ENCODE measurements at places on chromosomes 16 and 17. TPM values are rescaled to one million over a fixed set of nuclear protein-coding genes. Genes with fewer than 3 reads are reported as not detected.

Gene HOXB1
- not detected for total RNA-seq

Gene KRT20
- not detected for total RNA-seq

Gene ACSM2A
- total RNA-seq: not detected

Gene IRX5
- 0.41 TPM for total RNA-seq

Gene TPSD1
- not detected for total RNA-seq

Gene SLC13A2
- not detected for total RNA-seq

Gene SPIRE2
- 14.7 TPM for total RNA-seq

Gene OR3A2
- total RNA-seq: 2.4 TPM

Gene KRTAP9-8
- not detected for total RNA-seq

Gene MRPL58
- 12.6 TPM for total RNA-seq

Gene STAT5A
- total RNA-seq: 1.6 TPM

Gene DDX19B
- 25.3 TPM for total RNA-seq

Gene SOST
- not detected for total RNA-seq

Gene TBC1D3C
- total RNA-seq: not detected

Gene EARS2
- 33.0 TPM for total RNA-seq

Gene ZFP3
- 9.4 TPM for total RNA-seq

Gene OR1A1
- not detected for total RNA-seq

Gene CFAP20
- 93.8 TPM for total RNA-seq

Gene KRTAP4-4
- total RNA-seq: not detected

Measured in frontal cortex (tissue), 4 donors.